ENCODE measurements at places on chromosomes 3 and 15.

GRCh38 chr3:99504258-99504657, 134.1 kb upstream of the COL8A1 start:
- DNase-seq = no peak

DNA sequence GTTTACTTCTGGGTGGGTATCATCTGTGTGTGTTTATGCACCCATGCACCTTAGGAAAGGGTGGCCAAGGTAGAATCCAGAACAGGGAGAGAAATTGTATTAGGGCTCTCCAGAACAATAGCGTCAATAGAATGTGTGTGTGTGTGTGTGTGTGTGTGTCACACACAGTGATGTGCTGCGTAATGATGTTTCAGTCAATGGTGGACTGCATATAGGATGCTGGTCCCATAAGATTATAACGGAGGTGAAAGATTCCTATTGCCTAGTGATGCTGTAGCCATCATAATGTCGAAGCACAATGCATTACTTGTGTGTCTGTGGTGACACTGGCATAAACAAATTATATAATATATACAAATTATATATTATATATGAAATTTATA, 69.3 kb upstream of the PRR23C start:
- DNase-seq = no peak

DNA sequence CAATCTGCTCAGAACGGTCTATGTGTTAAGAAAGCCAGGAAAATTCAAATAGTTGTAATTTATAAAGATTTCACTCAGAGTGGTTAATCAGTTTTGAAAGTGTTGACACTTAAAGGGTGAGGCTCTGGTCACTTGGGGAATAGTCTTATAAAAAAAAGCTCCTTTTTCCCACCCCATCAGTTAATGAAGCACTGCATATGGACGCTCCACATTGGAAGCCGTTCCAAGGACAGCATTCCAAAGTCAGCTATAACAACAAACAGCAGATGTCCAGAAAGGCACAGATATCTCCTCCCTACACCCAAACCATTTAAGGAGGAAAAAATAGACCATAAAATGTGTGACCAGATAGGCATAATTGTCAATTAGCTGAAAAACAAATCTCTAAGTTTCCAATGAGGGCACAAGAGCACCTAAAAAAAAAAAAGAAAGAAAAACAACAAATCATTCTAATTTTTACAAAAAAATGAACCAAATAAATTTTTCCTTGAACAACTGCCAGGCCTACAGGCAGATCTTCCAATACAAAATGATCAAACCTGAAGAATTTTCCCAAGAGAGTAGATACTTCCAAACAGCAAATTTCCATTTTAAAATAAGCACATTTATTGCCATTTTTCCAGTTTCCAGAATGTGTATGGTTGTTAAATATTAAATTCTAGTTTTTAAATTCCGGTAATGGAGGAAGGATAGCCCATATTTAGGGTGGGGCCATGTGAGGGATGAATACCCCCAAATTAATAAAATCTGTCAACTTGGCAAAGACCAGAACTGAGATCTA, 198.3 kb downstream of the ERC2 start:
- DNase-seq = no peak

GRCh38 chr3:52393131-52393807, 51.6 kb downstream of the SEMA3G start:
- no peak for DNase-seq

GRCh38 chr3:12288182-12289129, at the start of gene PPARG:
TSS of gene PPARG (plus strand) at chr3:12289070. CDS start at chr3:12379712, 90,642 bp downstream.
- no peak for DNase-seq

- DNase-seq = no peak
Measured at GRCh38 chr3:6250167-6250566, 610.7 kb upstream of the GRM7 start.

GRCh38 chr15:101579631-101580163, 72.5 kb downstream of the TM2D3 start:
- DNase-seq = no peak

- DNase-seq = no peak
Measured at GRCh38 chr3:29949940-29950616, 656.3 kb upstream of the TGFBR2 start.

DNA sequence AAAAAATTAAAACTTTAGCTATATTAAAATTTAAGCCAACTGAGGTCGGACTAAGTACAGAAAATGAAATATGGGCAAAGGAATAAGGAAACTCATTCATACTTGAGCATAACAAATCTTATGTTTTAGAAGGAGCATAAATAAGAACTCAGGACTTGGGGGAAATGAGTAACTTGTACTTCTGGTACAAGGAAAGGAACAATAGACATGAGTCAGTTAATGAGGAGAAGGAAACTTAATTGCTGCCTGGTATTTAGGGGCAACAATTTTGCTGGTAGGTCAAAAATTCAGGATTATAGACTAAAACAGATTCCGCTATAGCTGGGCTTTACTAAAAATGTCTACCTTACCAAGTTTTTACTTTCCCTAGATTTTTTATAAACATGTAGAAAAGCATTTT, 113.1 kb downstream of the MYO5A start:
- DNase-seq = no peak

GRCh38 chr3:78706906-78707523, 1060.8 kb downstream of the ROBO1 start:
- no peak for DNase-seq

GRCh38 chr15:98504998-98505397, 143.3 kb upstream of the IGF1R start:
- no peak for DNase-seq

DNA sequence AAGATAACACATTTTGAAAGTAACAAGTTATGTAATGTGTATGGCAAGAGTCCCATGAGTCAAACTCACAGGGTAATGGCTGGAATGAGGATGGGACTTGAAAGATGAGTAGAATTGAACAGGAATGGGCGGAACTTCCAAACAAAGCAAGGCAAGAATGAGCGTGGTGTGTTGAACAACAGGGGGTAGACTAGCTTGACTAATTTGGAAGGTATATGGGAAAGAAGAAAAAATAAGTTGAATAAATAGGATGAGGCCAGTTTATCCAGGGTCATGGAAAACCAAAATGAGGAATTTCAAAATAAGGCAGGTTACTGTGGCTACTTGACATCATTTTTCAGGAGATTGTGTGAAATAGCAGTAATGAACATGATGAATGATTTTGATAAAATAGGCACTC, 2.5 kb upstream of the DPH6 start:
- DNase-seq = no peak

DNA sequence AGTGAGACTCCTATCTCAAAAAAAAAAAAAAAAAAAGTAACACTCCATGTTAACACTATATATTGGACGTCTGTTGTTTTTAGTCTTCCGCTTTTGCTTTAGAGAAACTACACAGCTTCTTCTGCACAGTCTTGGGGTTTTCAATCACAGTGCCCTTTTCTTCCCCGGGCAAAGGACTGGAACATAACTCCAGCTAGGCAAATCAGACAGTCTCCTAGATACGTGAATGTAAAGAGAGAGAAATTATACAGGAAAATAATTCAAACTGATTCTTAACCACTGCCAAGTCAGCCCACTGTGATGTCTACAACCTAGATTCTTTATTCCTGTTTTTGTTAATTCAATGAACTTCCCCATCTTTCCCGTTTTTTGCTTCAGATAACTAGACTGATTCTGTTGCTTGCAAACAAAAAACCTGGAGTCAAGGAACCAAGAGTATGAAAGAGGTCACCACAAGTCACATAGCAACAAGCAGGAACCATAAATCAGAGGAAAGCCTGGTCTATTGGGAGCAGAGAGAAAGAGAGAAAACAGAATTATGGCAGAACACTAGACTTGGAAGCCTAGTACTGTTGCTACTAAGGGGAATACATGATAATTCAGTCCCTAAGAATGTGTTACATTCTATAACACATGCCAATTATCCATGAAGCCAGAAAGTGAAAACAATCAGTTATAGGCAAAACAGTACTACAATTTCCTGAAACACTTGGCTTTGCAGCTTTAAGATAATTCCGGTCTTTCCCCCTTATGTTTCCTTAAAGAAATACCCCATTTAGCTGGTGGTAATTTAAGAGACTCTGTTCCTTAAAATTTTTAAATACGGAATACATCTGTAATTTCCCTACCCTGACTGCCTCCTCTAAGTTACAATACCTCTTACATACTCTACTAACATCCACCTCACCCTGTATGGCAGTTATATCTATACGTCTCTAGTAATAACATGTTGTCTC, 63.1 kb downstream of the TBL1XR1 start:
- no peak for DNase-seq

- DNase-seq = peak; percentile 67
Measured at GRCh38 chr3:197555281-197556261, at the start of gene BDH1. TSS of gene BDH1 (minus strand) at chr3:197555968. CDS start at chr3:197546443, 9,525 bp downstream.

GRCh38 chr3:128307781-128308469, 154.6 kb downstream of the EEFSEC start:
- DNase-seq = peak; percentile 2

DNA sequence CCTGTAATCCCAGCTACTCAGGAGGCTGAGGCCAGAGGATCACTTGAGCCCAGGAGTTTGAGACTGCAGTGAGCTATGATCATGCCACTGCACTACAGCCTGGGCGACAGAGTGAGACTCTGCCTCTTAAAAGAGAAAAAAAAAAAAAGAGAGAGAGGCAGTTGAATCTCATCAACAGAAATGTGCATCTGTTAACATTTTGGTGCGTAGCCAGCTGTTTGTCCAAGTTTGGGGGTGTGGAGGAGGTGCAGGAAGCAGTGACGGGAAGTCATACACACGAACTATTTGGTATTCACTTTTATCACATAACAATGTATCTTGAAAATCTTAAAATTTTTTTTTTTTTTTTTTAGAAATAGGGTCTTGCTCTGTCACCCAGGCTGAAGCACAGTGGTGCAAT, 18.2 kb upstream of the CEMIP start:
- no peak for DNase-seq

GRCh38 chr15:31098953-31099740, 2.4 kb downstream of the TRPM1 start:
- DNase-seq = no peak
